Stimulated activated CD8-positive, alpha-beta memory T cell treated with anti-CD3 and anti-CD28 coated beads, Interleukin-4, amount 100 ng/mL, for 1 hour (primary cell): ENCODE measurements at places on chromosomes 5 and 9.

DNA sequence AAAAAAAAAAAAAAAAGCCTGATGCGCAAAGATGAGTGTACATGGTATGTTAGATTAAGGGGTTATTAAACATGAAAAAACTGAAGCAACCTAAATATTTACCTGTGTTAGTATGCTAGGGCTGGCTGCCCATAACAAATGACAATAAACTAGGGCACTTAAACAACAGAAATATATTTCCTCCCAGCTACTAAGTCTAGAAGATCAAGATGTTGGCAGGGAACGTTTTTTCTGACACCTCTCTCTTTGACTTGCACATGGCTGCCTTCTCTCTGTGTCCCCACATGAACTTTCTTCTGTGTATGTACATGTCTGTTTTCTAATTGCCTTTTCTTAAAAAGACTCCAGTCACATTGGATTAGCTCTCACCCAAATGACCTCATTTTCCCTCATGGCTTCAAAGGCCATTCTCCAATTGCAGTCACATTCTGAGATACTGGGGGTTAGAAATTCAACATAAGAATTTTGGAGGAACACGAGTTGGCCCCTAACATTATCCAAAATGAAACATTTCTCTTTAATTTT is 694.5 kb downstream of the CDH9 start:
- DNase-seq: no peak

DNA sequence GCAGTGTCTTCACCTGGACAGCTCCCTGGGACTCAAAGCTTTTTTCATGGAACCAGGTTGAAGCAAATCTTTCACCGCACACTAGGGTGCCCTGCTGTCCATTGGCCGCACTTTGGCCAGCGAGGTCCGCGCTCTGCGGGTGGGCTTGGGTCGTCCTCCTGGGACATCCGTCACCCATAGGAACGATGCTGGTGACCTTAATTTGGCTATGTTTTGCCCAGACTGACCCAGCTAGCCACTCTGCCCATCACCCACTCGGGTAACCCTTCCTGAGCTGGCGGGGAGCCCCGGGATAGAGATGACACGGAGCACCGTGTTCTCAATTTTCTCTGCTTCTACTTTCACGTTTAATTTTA is 25.9 kb downstream of the ZDHHC11B start:
- no peak for DNase-seq

DNA sequence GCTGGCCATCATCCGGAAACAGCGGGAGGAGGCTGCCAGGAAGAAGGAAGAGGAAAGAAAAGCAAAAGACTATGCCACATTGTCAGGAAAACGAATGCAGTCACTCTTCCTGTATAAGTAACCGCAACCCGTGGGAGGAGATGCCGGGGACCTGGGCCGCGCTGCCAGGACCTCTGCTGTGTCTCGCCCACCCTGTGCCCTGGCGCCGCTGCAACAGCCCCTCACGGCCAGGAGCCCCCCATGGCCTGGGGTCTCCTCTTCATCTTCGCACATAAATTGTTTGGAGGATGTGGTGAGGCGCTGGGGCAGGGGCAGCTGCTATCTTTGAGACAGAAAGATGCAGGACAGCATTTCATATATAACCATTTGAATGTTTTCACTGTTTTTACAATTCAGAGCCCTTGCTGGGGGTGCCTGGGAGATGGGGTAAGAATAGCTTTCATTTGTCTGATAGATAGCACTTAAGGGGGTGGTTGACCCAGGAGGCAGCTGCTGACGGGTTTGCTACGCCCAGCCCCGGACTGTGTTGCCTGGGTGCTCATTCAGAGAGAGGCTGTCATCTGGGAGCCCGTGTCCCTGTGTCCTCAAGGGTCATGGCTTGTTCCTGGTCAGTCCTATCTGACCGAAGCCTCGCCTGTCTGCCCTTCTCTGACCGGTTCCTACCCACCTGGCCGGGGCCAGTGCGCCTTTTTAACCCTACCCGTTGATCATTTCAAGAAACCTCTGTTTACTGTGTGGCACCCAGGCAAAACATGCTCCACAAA is 1067.7 kb upstream of the COX7C start:
- no peak for DNase-seq

- DNase-seq: no peak
Measured at GRCh38 chr5:36215910-36216309, 25.8 kb downstream of the NADK2 start.

- no peak for DNase-seq
Measured at GRCh38 chr5:56123531-56124243, 109.4 kb downstream of the ANKRD55 start.

DNA sequence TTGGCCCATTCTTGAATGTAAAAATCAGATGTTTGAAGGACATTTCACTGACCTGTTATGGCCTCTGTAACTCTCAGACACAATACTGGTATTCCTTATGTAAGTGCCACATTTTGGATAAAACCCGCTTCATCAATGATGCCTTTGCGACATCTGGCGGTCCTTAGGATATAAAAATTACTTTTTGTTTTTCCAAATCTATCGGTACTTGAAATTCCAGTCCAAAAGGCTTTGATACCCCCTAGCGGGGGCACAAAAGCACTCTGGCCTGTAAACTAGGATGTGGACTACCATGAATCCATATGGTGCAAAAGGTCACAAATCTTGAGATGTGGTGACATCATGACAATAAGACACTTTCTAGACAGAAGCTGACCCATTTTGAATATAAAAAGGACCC is 291.8 kb downstream of the KIAA0825 start:
- no peak for DNase-seq

DNA sequence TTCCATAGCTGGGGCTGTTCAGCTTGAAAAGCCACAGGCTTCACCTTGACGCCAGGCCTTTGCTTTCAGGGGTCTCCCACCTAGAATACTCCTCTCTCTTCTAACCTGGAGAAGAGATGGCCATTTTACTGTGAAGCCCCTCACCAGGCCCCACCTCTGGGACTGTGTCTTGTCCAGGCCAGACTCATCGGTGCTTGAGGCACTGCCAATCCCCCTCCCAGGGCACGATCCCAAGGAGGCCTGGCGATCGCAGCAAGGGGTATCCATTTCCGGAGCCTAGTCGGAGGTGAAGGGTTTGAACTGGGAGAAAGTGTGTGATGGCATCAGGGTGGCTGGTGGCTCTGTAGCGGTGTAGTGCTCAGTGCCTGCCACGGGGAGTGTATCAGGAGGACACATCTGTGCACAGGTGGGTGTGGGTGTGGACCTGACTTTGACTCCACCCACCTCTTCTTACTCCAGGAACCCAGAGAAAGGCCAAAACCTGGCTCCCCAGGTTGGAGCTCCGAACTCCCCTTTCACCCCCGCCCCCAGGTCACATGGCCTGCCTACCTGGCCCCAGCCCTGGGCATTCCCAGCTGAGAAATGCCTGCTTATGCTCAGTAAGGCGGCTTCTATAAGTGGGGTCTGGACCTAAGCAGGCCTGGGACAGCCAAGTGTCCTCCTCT is 27.4 kb upstream of the ENHO start:
- DNase-seq: no peak

GRCh38 chr5:122602700-122603099 is 172.2 kb upstream of the SNX2 start:
- no peak for DNase-seq

GRCh38 chr9:124835026-124835557 is 18.2 kb upstream of the WDR38 start:
- DNase-seq: no peak

DNA sequence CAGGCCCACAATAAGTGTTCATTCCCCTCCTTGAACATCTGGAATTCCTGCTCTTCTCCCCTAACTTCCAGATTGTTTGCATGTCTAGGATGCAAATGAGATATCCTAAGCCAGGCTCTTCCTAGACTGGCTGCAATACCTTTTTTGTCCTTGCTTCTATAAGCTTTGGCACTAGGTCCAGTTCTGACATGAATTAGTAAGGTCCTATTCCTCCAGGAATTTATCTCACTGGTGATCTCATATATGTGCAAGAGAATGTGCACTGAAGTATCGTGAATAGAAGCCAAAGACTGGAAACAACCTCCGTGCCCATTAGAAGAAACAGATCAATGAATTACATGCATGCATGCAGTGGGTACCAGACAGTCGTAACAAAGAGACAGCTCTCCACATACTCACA is 25.2 kb downstream of the DUSP1 start:
- no peak for DNase-seq
